ENCODE measurements at places on chromosomes 3 and 15.

DNA sequence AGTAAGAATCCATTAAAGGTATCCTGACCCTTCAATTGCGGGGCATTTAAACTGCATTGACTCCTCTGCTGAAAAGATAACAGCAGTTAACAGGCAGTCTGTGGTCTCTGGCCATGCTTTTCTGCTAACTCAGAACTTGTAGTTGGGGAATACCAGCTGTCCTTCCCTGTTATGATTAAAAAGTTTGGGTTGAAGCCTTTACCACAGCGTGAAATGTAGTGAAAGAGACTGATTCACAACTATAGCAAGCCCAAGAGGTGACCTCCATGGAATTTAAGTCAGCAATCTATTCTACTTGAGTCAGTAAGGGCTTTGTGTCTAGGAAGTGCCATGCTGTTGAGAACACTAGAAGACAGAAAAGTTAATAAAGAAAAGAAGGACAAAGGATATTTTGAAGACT, 1037.3 kb downstream of the SI start:
- DNase-seq: no peak

- no peak for DNase-seq
These were observed 5.0 kb downstream of the JMJD7 start for GRCh38 chr15:41832875-41833274.

- DNase-seq: no peak
These were observed 497.9 kb downstream of the IGSF11 start for GRCh38 chr3:118536764-118537163.

- DNase-seq: peak; percentile 30
These were observed 39.9 kb upstream of the LRTM1 start for GRCh38 chr3:54967731-54968161.

DNA sequence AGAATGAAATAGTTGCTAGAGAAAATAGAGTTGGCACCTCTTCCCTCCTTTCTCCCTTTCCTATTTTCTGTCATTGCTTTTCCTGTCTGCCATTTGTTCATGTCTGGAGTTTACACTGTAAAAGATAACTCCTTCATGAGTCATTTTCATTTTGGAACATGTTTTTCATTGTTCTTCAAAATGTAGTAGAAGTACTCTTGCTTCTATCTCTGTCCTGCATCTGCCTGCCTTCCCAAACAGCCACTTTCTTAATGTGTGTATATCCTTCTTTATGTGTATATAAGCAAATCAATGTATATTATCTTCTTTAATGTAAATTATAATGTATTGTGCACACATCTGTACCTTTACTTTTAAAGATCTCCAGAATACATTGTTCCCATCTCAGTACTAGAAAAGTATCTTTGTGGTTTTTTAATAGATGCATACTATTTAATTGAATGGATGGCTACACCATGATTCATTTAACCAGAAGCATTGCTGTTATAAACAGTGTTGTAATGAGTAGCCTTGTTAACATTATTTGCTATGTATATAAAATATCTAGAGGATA, 41.1 kb downstream of the TSC22D2 start:
- DNase-seq: peak; percentile 78

DNA sequence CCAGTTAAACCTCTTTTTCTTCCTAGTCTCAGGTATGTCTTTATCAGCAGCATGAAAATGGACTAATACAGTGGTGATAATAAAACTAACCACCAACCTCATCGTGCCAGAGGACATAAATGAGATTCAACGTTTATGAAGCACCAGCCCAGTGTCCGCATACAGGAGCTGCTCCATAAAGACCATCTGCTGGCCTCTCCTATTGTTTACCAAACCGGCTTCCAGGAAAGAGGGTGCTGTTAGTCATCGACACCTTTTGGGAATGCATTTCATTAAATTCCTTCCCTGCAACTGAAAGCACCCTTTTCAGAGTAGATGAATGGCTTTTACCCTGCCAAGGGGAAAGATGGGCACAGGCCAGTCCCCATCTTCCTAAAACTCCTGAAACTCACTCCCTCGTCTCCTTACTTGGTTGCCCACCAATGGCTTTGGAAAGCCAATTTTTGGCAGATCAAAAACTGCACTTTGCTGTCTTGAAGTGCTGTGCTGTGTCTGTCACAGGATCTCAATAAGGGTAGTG, 122.1 kb downstream of the AQP9 start:
- DNase-seq: no peak

GRCh38 chr3:19171794-19172193, 23.5 kb downstream of the KCNH8 start:
- no peak for DNase-seq

DNA sequence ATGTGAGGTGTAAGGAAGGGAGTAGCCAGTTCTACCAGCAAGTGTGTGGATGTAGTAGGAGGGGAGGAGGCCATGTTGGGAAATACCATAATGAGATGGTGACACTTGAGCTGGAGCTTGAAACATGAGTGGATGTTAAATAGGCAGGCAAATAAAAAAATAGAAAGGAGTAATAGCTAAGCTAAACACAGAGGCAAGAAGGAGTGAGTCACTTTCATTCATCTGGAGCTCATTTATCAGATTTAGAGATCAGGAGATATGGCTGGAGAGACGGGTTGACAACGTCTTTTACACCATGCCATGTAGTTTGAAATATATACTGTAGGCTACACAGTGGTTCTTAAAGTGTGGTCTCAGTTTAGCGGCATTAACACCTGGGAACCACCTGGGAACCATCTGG, 390.5 kb downstream of the DIPK2A start:
- peak; percentile 65 for DNase-seq

DNA sequence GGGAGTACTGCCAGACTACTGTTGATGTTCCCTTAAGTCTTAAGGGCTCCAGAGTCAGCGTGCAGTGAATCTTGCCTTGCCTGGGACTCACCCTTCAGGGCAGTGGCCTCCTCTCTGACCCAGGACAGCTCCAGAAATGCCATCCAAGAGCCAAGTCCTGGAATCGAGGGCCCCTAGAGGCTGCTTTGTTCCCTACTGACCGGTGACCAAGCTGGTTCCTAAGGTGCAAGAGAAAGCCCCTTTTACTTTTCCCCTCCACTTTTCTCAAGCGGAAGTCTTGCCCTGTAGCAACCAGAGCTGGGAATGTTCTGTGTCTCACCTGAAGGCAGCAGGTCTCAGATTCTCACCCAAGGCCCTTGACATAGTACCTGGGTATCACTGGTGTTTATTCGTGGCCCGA, 238.0 kb downstream of the DOCK3 start:
- no peak for DNase-seq

DNA sequence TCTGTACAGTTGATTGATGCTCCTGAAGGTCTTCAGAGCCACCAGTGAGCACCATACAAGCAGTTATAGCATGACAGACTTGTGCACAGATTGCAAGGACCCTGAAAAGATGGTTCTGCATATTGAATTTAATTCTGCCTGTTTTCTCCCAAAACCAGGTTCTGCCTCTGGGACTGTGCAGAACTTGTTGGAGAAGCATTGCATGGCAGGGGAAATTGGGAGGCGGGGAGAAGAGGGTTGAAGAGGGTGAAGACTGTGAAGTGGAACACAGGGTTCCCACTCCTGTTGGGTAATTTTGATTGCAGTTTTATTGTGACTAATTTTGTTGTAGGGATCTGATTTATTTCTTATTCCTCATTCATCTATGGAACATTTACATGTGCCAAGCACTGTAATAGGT, 10.3 kb downstream of the ZNF80 start:
- no peak for DNase-seq

DNA sequence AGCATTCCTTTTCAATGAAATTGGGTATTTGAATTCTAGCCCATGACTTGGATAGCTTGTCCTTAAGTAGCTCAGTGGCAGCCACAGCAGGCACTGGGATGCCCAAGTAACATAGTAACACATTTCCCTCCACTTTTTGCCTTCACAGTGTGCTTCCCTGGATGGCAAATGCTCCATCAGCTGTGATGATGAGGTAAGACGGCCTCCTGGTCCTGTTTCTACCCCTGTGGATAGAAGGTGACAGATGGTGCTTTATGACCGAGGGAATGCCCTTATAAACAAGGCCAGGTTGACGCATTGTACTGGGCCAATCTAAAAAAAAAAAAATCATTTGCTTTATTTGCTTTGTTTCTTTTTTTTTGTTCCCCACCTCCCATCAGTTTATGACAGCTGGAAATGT, 41.8 kb upstream of the LRTM1 start:
- DNase-seq: no peak

DNA sequence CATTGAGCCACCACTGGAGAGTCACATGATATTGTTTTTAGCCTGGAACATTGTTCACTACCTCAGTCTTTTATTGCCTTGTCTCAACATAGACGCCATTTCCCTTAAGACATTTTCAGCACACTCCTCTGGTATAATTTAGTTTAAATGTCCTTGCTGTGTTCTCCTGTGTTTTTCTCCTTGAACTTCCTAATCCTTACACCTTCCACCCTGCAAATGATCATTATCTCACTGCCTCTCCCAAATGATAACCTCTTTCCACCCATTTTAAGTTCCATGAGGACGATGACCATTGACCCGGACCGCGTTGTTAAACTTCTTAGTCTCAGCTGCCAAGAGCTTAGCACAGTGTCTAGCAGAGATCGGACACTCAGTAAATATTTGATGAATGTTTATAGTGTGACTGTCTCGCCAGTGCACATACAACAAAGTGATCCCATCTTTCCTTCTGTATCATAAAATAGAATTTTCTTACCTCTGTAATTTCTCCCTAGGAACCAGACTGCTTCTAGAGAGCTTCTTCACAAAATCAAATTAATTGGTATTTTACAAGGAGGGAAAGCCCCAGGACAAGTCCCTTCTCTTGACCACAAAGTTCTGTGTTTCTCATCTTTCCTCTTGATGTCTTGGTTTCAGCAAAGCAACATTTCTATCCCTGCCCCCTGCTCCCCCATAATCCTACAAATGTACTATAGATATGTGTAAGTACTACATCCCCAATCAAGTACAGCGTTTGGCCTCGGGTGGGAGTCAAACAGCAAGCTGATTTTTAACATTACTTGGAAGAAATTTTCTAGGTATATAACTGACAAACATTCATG, 429.6 kb downstream of the LPP start:
- no peak for DNase-seq

DNA sequence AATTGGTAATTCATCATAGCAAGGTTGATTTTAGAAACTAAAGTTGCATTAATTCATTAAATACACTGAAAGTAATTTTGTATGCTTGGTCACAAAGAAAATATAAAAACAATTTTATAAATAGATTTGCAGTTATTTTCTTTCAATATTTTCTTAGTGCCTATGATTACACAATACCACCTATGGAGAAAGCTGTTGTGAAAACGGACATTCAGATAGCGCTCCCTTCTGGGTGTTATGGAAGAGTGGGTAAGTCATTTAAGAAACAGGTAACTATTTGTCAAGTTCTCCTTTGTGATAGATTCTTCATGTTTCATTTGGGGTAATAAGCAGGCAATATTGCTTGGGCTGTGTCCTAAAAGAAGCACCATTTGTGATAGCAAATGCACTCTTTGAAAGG, 3.0 kb downstream of the DUT start:
- DNase-seq: no peak

- DNase-seq: no peak
These were observed 215.6 kb upstream of the AZI2 start for GRCh38 chr3:28564211-28564610.

DNA sequence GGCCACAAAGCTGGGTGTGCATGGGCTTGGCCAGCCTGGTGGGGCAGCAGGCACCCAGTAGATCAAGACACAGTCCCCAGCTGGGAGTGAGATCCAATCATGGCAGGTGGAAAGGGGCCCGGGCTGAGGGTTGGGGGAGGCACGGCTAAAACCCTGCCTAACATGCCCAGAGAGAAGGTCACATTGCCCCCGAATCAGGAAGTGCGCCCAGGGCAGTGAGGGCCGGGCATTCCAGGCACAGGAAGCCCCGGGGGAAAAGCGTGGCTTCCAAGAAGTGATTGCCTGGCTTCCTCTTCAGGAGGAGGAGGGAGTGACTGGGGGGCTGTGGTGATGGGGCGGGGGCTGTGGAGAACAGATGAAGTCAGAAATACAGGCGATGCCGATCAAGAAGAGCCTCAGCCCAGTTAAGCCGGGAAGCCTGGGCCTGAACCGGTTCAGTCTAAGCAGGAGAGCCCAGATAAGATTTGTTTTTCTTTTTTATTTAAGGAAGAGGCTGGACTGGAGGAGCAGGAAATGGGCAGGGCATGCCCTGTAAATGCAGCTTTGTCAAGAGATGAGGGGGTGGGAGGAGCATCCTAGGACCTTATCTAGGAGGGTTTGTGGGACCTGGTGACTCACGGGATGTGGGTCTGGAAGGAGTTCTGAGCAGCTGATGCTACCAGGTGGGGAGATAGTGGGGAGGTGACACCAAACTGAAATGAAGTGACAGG, 83.9 kb downstream of the CHSY1 start:
- DNase-seq: no peak

DNA sequence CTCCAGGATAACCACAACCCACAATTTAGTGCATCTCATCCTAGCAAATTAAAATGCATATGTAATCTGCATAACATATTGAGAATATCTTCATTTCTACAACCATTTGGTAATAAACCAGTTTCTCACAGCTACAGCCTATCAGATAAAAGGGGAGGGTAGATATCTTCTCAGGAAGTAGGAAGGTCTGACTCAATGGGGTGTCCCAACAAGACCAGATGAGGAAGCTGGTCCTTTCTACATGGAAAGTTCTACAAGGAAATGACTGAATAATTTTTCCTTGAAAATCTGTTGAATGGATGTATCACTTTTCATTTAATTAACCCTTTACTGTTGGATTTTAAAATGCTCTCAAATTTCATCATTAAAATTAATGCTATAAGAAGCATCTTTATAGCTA, 17.4 kb upstream of the TMPRSS7 start:
- no peak for DNase-seq

GRCh38 chr3:157091083-157091833, 68.7 kb downstream of the CCNL1 start:
- no peak for DNase-seq

- peak; percentile 34 for DNase-seq
These were observed 20.2 kb upstream of the BTLA start for GRCh38 chr3:112519424-112520001.

- DNase-seq: no peak
These were observed 1.9 kb downstream of the RTP4 start for GRCh38 chr3:187370051-187370450.

DNA sequence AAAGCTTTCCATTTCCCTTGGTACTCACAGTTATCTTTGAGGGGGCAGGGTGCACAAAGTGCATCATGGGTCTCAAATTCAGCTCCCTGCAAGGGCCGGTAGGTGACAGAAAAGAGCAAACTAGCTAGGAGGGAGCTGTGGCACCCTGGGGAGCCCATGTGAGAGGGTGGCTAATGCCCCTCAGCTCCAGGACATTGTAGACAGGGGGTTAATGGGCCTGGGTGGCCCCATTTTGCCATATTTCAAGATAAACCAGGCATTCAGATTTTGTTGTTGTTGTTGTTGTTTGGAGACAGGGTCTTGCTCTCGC, 3.7 kb upstream of the SLC6A6 start:
- DNase-seq: no peak

- DNase-seq: peak; percentile 74
These were observed 34.1 kb upstream of the HACD2 start for GRCh38 chr3:123618768-123619484.

DNA sequence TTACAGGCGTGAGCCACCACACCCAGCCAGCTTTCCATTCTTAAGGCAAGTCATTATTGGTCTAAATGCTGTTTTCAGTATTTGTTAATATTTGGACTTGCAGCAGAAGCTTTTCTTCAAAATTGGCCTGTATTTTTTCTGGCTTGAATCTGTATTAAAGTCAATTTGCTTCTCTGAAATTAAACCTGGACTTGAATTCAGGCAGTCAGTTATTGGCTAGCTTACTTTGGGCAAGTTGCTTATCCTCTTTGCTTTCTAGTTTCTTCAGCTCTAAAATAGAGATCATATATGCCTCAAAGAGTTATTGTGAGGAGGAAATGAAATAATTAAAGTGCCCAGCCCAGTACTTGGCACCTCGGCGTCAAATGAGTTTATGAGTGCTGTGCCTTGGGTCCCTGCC, 17.3 kb downstream of the STARD9 start:
- no peak for DNase-seq

GRCh38 chr3:80521081-80521480, 753.3 kb upstream of the ROBO1 start:
- no peak for DNase-seq
